Ammon's horn (tissue), 1 donor: ENCODE measurements at places on chromosomes 13 and 19.

GRCh38 chr19:54478677-54479266, 5.7 kb upstream of the CDC42EP5 start:
- DNase-seq, result peak; percentile 69

- no peak for DNase-seq
These were observed 44.4 kb downstream of the MTUS2 start for GRCh38 chr13:28864544-28864943.

DNA sequence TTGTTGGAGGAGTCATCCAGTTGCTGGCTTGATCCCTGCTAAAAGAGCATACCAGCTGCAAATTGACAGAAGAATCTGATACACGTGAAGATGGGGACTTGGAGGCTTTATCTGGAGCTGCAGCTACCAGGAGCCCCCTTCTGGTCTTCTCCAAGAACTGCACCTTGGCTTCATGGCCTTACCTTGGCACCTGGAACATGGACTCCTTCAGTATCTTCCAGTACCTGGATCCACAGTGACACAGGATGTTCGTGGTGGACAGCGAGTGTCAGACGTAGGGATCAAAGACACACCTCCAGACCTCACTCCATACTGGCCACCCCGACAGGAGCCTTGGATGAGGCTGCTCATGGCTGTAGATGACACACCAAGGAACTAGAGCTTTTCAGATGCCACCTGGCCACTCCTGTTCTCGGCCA, 9.9 kb upstream of the ACSBG2 start:
- peak; percentile 63 for DNase-seq

- DNase-seq, result no peak
These were observed 1157.2 kb downstream of the OLFM4 start for GRCh38 chr13:54185785-54186184.
